ENCODE measurements at places on chromosomes 1 and 21. TPM values are rescaled to one million over a fixed set of nuclear protein-coding genes. Genes with fewer than 3 reads are reported as not detected.

Gene HSD3B2
- polyA plus RNA-seq: not detected

- no peak for DNase-seq
- H3K36me3 ChIP-seq: no peaks in the 10 kb centered on the region
- H3K4me1 ChIP-seq: peaks cover 17% of the 10 kb centered on the region
These were observed 59.0 kb downstream of the NFASC start for GRCh38 chr1:204929487-204930154.

Gene PROX1
- 0.30 TPM for polyA plus RNA-seq

GRCh38 chr1:201636510-201636971, 97.6 kb downstream of the NAV1 start:
- H3K27ac ChIP-seq: no peak overlapping the region
- H3K27me3 ChIP-seq: no peaks in the 10 kb centered on the region
- H3K4me1 ChIP-seq: peaks cover 3% of the 10 kb centered on the region
- H3K4me3 ChIP-seq: no peak overlapping the region
- no peaks in the 10 kb centered on the region for H3K36me3 ChIP-seq
- no peak for DNase-seq

- DNase-seq: no peak
- H3K27me3 ChIP-seq: no peaks in the 10 kb centered on the region
- H3K4me1 ChIP-seq: no peaks in the 10 kb centered on the region
- H3K36me3 ChIP-seq: no peaks in the 10 kb centered on the region
These were observed 101.3 kb downstream of the PLPPR4 start for GRCh38 chr1:99365545-99365944.

DNA sequence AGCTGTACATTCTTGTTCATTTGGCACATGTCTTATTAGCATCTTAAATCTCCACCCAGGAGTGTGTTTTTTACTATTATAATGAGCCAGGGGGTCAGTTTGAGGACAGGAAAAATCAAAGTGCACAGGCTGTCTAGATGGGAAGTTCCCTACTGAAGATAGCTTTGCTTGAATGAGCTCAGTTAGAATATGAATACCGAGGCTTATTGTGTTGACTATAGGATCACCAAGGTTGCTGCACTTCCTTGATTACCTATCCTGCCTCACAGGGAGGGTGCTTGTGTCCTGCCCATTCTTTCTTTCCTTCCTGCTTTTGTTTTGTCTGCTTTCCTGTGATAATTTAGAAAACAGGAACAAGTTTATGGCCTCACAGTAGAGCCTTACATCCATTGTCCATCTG, 16.3 kb downstream of the PHGDH start:
- no peak overlapping the region for H3K27ac ChIP-seq
- no peaks in the 10 kb centered on the region for H3K4me1 ChIP-seq
- H3K36me3 ChIP-seq: peaks cover 49% of the 10 kb centered on the region
- H3K27me3 ChIP-seq: no peaks in the 10 kb centered on the region

DNA sequence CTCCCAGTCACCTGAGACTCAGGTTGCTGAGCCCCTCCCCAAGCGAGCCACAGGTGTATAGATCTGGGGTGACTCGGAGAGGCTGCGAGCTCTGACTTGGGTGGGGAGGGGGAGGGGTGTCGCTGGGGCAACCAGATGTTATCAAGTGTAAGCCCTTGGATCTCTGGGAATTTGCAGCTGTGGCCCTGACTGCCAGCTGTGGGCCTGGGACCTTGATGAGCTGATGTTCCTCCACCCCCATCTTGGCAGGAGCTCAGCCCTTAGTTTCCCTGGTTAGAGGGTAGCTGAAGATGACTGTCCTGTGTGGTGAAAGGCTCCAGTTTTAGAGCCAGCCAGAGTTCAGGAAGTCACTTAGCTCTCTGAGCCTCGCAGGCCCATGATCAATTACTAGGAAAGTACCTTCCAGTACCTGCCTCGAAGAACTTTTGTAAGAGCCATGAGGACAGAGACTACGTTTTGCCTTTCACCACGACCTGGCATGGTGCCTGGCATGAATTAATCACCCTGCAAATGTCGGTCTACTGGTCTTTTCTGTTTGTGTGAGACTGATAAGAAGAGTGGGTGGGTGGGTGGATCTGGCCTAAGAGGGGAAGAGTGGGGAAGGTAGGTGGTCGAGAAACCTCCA, 55.8 kb downstream of the YARS1 start:
- no peaks in the 10 kb centered on the region for H3K36me3 ChIP-seq
- peaks cover 35% of the 10 kb centered on the region for H3K4me1 ChIP-seq
- H3K27ac ChIP-seq: peak overlapping the region; percentile 87
- peak; percentile 54 for DNase-seq
- no peaks in the 10 kb centered on the region for H3K27me3 ChIP-seq
- H3K4me3 ChIP-seq: no peak overlapping the region

DNA sequence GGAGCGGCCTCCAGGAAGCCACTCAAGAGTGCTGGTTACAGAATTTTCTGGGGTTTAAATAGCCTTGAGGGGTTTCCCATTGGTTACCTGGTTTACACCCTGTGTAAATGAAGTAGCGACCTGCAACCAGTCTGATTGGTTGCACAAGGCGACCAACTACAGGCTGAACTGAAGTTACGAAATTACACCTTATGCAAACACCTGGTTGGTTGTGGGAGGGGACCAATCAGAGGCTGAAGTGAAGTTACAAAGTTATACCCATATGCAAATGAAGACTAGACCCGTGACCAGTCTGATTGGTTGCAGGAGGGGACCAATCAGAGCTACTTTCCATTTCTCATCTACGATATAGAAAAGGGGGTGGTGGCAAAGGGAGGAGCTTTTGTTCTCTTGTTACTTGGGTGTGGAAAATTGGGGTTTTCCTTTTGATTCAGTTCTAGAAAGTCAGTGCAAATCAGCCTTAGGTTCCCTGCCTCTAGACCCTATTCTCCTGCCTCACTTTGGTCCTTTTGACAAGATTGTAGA, 22.2 kb upstream of the C1orf174 start:
- H3K27me3 ChIP-seq: no peaks in the 10 kb centered on the region
- H3K4me3 ChIP-seq: no peak overlapping the region
- no peaks in the 10 kb centered on the region for H3K4me1 ChIP-seq
- no peak overlapping the region for H3K27ac ChIP-seq
- H3K36me3 ChIP-seq: no peaks in the 10 kb centered on the region

DNA sequence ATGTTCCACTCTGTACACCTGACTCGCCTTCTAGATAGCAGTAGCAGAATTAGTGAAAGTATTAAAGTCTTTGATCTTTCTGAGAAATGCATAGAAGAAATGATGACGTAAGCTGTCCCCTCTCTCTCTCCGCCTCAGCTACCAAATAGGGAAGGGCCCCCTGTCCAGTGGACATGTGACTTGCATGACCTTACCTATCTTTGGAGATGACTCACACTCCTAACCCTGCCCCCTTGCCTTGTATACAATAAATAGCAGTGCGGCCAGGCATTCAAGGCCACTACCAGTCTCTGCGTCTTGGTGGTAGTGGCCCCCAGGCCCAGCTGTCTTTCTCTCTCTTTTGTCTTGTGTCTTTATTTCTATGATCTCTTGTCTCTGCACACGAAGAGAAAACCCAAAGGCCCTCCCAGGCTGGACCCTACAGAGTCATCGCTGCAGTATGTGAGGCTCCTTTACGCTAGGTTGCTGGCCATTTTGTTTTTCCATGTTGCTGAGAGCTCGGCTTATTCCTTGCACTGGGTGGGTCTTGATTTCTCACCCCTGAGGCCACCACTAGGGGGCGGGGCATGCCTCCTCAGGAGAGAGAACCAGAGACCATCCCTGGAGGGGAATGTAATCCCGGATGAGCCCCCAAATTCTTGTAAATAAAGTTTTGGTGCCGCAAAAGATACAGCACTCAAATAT, 16.0 kb upstream of the ZBTB8B start:
- H3K4me3 ChIP-seq: no peak overlapping the region
- peaks cover 4% of the 10 kb centered on the region for H3K4me1 ChIP-seq
- no peak overlapping the region for H3K27ac ChIP-seq
- DNase-seq: no peak
- H3K27me3 ChIP-seq: no peaks in the 10 kb centered on the region

Gene CFAP45
- 0.11 TPM for polyA plus RNA-seq

GRCh38 chr1:62335656-62336055, 16.4 kb upstream of the KANK4 start:
- H3K36me3 ChIP-seq: no peaks in the 10 kb centered on the region
- H3K4me1 ChIP-seq: peaks cover 2% of the 10 kb centered on the region
- H3K27me3 ChIP-seq: no peaks in the 10 kb centered on the region
- no peak for DNase-seq

Gene TRIM45
- polyA plus RNA-seq: 15.0 TPM

DNA sequence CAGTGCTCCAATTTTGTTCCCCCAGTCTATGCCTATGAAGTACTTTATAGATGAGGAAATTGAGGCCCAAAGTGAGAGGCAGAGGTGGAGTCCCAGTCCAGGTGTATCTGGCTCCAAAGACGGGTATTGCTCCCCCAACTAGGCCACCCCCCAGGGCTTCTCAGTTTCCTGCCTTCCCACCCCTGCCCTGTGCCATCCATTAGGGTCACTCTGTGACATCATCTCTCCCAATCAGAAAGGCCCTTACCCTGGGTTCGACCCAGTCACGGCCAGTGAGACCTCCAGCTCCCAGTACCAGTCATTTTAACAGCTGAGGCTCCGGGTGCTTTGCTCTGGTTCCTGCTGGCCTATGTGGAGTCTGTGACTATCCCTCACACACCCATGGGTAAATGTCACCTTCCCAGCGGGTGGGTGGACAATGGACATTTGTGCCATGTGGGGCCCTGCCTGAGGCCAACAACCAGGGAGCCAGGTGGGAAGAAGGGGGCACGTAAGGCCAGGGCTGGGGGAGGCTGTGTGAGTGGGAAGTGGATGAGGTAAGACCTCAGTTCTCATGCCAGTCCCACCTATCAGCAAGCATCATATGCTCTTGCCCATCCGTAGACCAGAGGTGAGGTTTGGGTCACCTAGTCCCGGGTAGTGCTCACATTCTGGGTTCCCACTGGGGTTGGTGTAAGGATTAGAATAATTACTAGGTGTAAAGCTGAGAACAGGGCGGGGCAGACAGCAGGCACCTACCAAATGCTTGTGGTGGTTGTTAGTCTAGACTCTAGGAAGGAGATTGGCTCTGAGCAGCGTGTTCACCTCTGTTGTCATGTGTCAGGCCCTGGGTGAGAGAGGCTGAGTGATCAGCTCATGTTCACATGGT, 685.9 kb downstream of the MATN1 start:
- peak; percentile 26 for DNase-seq
- H3K4me1 ChIP-seq: peaks cover 4% of the 10 kb centered on the region
- H3K27me3 ChIP-seq: no peaks in the 10 kb centered on the region
- H3K4me3 ChIP-seq: no peak overlapping the region
- H3K27ac ChIP-seq: no peak overlapping the region

Gene USH2A
- 0.02 TPM for polyA plus RNA-seq

DNA sequence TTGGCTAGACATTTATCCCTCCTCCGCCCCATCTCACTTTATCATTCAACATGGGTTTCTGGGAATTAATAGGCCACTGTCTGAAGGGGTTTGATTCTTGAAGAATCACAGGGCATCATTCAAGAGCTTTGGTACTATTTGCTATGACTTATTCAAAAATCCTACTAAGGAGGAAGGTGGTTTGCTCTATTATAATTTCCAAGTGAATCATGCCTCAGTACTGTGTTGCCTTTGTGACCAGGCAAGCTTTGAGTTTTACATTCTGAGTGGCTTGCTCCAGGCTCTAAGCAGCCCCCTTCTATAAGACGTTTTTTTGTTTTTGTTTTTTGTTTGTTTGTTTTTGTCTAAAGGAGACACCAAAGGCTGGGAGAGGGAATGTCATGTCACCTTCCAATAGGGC, 2.6 kb downstream of the C1orf21 start:
- H3K27me3 ChIP-seq: no peaks in the 10 kb centered on the region
- peaks cover 16% of the 10 kb centered on the region for H3K4me1 ChIP-seq
- H3K4me3 ChIP-seq: no peak overlapping the region

- no peak overlapping the region for H3K27ac ChIP-seq
- DNase-seq: no peak
- peaks cover 7% of the 10 kb centered on the region for H3K4me1 ChIP-seq
- peaks cover 5% of the 10 kb centered on the region for H3K27me3 ChIP-seq
- no peak overlapping the region for H3K4me3 ChIP-seq
These were observed 4.7 kb downstream of the RAB29 start for GRCh38 chr1:205770618-205771017.

GRCh38 chr1:992362-992761, 7.5 kb downstream of the HES4 start:
- DNase-seq: no peak
- H3K27ac ChIP-seq: no peak overlapping the region
- peaks cover 3% of the 10 kb centered on the region for H3K4me1 ChIP-seq
- H3K27me3 ChIP-seq: peaks cover 46% of the 10 kb centered on the region
- no peaks in the 10 kb centered on the region for H3K36me3 ChIP-seq

Gene SLC44A3
- 5.0 TPM for polyA plus RNA-seq

GRCh38 chr1:172380441-172381244, 39.8 kb upstream of the C1orf105 start:
- no peaks in the 10 kb centered on the region for H3K27me3 ChIP-seq
- no peak overlapping the region for H3K4me3 ChIP-seq
- H3K36me3 ChIP-seq: no peaks in the 10 kb centered on the region
- no peaks in the 10 kb centered on the region for H3K4me1 ChIP-seq
- DNase-seq: no peak
- no peak overlapping the region for H3K27ac ChIP-seq

Gene CLDN8
- not detected for polyA plus RNA-seq

DNA sequence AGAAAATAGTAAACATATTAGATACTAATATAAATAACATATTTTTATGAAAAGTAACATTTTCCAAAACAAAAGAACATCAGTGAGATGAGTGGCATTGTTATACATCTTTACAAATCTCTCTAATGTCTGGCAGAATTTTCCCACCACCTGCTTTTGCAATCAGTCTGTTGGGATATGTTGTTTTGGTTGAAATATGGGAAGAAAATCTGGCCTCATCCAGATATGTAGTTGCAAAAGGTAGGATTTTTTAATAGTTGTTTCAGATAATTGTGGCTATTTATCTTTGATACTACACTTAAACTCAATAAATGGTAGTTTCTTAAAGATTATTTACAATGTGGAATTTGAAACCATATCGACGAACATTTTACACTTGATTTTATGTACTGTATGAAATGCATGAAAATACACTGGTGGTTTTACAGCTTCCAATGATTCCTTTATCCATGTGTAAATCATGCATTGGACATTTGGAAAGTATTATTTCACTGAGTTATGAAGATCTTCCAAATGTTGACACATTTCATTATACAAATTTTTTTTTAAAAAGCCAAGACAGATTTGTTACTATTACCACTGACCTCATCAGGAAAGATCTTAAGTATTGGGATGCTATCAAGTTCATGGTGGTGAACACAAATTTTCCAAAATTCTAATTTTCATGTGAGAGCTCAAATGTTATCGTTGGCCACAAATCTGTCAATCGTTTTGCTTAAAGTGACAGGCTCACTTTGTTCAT, 74.1 kb upstream of the CD34 start:
- H3K36me3 ChIP-seq: no peaks in the 10 kb centered on the region
- H3K4me3 ChIP-seq: no peak overlapping the region
- H3K27me3 ChIP-seq: no peaks in the 10 kb centered on the region
- H3K4me1 ChIP-seq: no peaks in the 10 kb centered on the region

Gene SLC45A1
- 1.6 TPM for polyA plus RNA-seq

- DNase-seq: no peak
- H3K36me3 ChIP-seq: no peaks in the 10 kb centered on the region
- no peak overlapping the region for H3K27ac ChIP-seq
- H3K4me1 ChIP-seq: peaks cover 2% of the 10 kb centered on the region
- H3K4me3 ChIP-seq: peak overlapping the region; percentile 51
These were observed 151.8 kb downstream of the TENT5C start for GRCh38 chr1:117757668-117758067.

Measured in H1 (cell line).